ENCODE measurements at places on chromosomes 3 and 15.
A peak's percentile ranks its signal among the peaks of the same experiment; 100 is the strongest.

DNA sequence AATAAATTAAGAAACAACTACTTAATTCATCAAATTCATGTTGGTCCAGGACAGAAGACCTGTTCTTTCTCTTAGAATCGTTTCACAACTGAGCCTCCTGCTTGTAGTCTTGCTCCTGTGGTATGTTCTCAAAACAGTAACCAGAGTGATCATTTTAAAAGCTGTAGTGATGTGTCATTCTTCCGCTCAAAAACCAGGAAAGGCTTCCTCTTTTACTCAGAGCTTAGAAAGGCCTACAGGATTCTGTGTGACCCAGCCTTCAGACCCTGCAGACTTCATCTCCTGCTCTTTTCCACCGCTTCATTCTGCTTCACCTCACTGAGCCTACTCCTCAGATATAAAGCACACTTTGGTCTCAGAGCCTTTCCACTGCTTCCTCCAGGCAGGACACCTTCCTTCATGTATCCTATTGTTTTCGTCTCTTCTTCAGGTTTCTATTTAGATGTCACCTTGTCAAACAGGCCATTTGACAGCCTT, 22.7 kb downstream of the ST6GAL1 start:
- no peak for DNase-seq

- DNase-seq, result no peak
Observed at GRCh38 chr3:189529468-189529867, 101.7 kb upstream of the TP63 start.

DNA sequence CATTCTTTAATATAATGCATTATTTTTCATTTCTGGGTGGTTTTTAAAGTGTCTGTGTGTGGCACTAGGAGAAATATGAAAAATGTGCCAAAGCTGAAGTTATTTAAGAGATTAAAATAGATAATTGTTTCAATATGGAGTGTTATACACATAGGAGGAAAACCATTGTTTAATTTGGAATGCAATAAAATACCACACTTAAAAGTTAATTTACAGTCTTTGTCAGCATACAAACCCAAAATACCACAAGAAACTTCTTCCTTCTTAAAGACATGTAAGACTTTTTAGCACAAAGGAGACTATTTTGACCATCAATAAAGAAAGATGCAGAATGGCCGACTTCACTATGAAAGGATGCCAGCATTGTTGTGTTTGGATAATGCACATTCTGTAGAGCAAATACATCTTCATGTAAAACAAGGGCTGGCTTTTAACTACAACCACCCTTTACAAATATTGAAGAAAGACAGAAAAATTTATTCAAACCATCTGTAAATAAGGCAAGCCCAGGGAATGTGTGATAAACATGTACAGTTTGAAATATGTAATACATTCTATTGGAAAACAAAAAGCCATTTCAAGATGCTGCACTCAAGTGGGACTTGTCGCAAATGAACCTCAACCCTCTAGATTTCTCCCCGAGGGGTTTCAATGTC, 1146.6 kb downstream of the ROBO1 start:
- DNase-seq, result no peak

DNA sequence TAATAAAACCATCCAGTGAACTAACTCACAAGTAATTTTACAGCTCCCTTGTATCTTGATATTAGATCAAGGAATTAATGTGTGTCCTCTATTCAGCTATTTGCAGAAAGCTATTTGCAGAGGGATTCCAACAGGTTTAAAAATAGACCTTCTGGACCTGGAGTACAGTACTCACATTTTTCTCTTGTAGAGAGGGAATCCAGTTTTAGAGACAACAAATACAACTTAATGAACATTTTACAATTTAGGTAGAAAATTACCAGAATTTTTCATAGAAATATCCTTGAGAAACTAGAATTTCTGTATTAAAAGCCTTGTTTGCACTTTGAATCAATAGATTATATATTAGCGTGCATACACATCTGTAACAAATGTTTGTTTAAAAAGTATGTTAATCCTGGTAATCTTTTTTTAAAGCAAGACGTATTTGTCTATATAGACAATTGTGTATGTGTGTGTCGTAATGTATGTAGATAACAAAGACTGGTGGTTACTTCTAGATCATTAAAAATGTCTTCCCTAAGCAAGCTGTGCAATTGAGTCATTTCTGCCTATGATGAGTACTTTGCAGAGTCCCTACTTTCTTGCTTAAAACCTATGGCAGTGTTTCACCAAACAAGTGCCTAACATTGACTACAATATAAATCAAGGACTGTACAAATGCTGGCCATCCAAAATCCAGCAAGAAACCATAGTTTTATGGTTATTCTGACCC, 57.9 kb downstream of the PPP2R3A start:
- DNase-seq, result no peak

DNA sequence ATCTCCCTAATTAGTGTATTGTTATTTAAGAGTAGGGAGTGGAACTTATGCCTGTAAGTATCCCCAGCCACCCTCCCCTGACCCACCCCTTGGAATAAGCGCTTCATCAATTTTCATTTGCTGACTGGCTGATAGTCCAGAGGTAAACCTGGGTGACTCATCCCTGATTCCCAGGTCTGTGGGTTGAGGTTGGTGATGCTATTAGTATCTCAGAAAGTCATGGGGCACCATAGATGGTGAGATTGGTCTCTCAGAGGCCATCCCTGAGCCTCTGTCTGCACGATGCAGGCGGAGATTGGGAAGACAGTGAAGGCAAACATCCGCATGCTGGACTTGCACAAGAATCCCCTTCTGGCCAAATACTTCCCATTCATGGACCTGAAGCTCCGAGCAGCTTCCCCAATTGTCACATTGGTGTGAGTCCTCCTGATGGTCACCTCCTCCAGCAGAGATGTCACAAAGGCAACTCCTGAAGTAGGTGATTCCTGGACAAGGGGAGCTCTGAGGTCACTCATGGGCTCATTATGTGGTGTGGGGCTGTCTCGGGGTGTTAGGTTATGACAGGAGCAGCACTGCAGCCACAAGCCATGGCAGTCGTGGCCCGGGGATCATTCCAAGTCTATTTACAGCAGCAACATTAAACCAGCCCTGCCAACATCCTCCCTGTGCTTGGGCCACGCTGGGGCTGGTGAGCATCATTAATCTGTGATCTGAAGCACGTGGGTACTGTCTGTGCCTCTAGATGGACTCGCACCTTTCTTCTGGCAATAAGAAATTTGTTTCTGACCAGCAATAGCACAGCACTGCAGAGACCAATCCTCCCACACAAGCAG, 6.8 kb upstream of the TXNRD3 start:
- no peak for DNase-seq

- DNase-seq, result no peak
Observed at GRCh38 chr3:129892486-129892856, 1.0 kb downstream of the TMCC1 start.

GRCh38 chr15:70098461-70099166, 897 bp upstream of the TLE3 start:
- DNase-seq, result peak; percentile 89

DNA sequence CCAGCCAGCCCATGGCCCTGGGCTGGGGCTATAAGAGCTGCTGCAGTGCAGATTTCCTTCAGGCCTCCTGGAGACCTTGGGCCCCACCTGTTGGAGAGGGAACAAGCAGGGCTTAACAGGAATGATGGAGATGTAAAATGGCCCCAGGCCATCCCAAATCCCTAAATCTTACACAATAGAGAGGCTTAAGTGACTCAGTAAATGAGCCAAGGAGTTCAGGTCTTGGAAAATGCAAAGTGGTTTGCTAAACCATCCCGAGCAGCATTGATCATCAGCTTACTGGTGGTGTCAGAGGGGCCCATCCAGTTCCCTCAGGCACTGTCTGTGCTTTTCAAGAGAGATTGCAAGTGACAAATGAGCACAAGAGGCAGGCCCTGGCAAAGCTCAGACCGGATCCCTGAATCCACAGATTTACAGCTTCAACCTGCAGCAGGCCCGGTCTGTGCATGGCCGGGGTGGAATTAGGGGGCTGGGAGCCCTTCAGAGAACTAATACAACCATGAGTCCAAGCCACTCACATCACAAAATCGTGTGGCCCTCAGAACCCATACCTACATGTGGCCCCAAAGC, 325.4 kb downstream of the UACA start:
- DNase-seq, result peak; percentile 62

DNA sequence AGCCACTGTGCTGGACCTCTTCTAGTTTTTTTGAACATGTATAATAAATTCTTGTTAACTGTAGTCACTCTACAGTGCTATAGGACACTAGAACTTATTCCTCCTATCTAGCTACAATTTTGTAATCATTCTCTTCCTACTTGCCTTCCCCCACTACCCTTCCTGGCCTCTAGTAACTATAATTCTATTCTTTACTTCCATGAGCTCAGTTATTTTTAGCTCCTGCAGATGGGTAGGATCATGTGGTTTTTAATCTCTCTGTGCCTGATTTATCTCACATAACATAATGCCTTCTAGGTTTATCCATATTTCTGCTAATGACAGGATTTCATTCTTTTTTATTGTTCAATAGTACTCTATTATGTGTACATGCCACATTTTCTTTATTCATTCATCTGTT, 113.2 kb upstream of the FGF7 start:
- DNase-seq, result no peak

- no peak for DNase-seq
Observed at GRCh38 chr3:123330441-123330991, 118.4 kb downstream of the ADCY5 start.

- no peak for DNase-seq
Observed at GRCh38 chr3:124619887-124620599, 110.2 kb upstream of the UMPS start.

GRCh38 chr3:189868061-189868460, 236.9 kb downstream of the TP63 start:
- no peak for DNase-seq

DNA sequence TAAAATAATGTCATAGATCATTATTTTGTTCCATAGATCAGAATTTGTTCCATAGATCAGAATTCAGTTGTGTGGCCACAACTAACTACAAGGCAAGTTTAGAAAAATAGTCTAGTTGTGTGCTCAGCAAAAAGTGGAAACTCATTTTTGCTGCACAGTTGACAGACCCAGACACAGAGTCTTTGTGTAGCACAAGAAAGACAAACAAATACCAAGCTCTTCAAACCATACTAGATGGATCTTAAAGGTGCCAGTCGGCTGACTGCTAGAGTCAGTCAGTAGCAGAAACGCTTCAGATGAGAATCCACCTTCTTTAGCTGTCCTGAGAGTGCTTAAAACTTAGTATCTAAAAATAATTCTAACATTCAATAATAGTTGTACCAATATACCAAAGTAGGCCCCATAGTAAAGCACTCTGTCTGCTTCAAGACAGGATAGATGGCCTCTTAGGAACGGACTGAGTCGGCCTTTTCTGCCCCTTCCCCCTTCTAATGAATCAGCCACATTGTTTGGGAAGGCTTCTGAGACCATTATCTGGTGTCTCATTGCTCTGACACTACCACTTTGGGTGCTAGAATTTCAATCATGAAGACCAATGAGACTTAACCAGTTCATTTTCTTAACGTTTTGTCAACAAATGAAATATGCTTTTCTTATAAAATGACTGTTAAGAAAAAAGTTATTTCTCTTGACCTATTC, 27.7 kb upstream of the SLC4A7 start:
- DNase-seq, result no peak

DNA sequence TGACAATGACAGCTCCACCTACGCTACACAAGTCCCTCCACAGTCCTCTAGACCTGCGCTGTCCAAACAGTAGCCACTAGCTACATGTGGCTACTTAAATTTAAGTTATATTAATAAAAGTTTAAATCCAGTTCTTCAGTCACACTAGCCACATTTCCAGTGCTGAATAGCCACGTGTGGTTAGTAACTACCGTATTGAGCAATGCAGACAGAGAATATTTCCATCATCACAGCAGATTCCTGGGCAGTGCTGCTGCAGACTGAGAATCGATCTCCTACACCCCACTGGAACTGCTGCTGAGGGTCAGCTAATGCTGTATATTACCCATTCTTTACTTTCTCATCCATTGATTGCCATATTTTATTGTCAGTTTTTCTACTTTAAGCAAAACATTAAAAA, 40.9 kb downstream of the HDC start:
- no peak for DNase-seq

GRCh38 chr3:112519424-112520001, 20.2 kb upstream of the BTLA start:
- peak; percentile 47 for DNase-seq
